Dermis lymphatic vessel endothelial cell (primary cell): ENCODE measurements at places on chromosomes 16 and 17. TPM values are rescaled to one million over a fixed set of nuclear protein-coding genes. Genes with fewer than 3 reads are reported as not detected.

ZNF629 gene
- total RNA-seq, result 5.2 and 6.4 TPM in 2 replicates

FAM171A2 gene
- 5.0 TPM in 2 replicates for total RNA-seq

GPR139 gene
- not detected in 2 replicates for total RNA-seq

ESRP2 gene
- total RNA-seq, result 0.17 and 1.7 TPM in 2 replicates

NSMCE1 gene
- 33.4 and 41.3 TPM in 2 replicates for total RNA-seq

GDPD1 gene
- total RNA-seq, result 1.1 and 1.4 TPM in 2 replicates

HOXB1 gene
- not detected in 2 replicates for total RNA-seq

MAF gene
- total RNA-seq, result 58.2 and 108 TPM in 2 replicates

TM4SF5 gene
- not detected in 2 replicates for total RNA-seq

PRAC2 gene
- total RNA-seq, result not detected in 2 replicates

GSDMA gene
- total RNA-seq, result not detected in 2 replicates

MRPL12 gene
- 6.6 and 7.0 TPM in 2 replicates for total RNA-seq

MPP2 gene
- under 0.01 and 0.11 TPM in 2 replicates for total RNA-seq

PLK1 gene
- total RNA-seq, result 3.7 and 4.7 TPM in 2 replicates

NGFR gene
- total RNA-seq, result under 0.01 TPM in 1 of 2 replicates, not detected in the other

PLD6 gene
- total RNA-seq, result 1.2 and 4.0 TPM in 2 replicates

SEZ6 gene
- total RNA-seq, result under 0.01 TPM in 1 of 2 replicates, not detected in the other

SEC14L1 gene
- 107 and 133 TPM in 2 replicates for total RNA-seq

NPIPB12 gene
- 7.7 and 16.2 TPM in 2 replicates for total RNA-seq

SLC6A2 gene
- total RNA-seq, result 0.11 TPM in 1 of 2 replicates, not detected in the other

EPOP gene
- 0.33 and 0.60 TPM in 2 replicates for total RNA-seq

GPRC5C gene
- total RNA-seq, result 3.9 and 14.3 TPM in 2 replicates

BICDL2 gene
- not detected in 2 replicates for total RNA-seq

IRF8 gene
- total RNA-seq, result 3.5 and 5.9 TPM in 2 replicates

LGALS3BP gene
- total RNA-seq, result 1.8 and 5.1 TPM in 2 replicates

ACAP1 gene
- total RNA-seq, result 0.43 TPM in 1 of 2 replicates, not detected in the other

SAMD14 gene
- total RNA-seq, result 3.0 and 4.0 TPM in 2 replicates

PITPNC1 gene
- total RNA-seq, result 22.4 and 32.0 TPM in 2 replicates

SDR42E2 gene
- total RNA-seq, result 0.17 and 0.43 TPM in 2 replicates

PLLP gene
- 2.7 and 3.5 TPM in 2 replicates for total RNA-seq

CRHR1 gene
- not detected in 2 replicates for total RNA-seq

PRSS33 gene
- not detected in 2 replicates for total RNA-seq

HBM gene
- total RNA-seq, result not detected in 2 replicates

PDILT gene
- total RNA-seq, result not detected in 2 replicates

RTN4RL1 gene
- total RNA-seq, result 0.33 and 0.77 TPM in 2 replicates

SPATA22 gene
- total RNA-seq, result 0.33 TPM in 1 of 2 replicates, not detected in the other

KIF19 gene
- 0.09 and 0.11 TPM in 2 replicates for total RNA-seq

KRTAP2-1 gene
- not detected in 2 replicates for total RNA-seq

NPIPB6 gene
- 0.43 TPM in 1 of 2 replicates, not detected in the other for total RNA-seq

KRTAP2-2 gene
- not detected in 2 replicates for total RNA-seq

TNFRSF13B gene
- not detected in 2 replicates for total RNA-seq

SPAG5 gene
- 5.4 and 6.0 TPM in 2 replicates for total RNA-seq

NPIPB9 gene
- total RNA-seq, result 0.87 and 1.7 TPM in 2 replicates

RGS11 gene
- under 0.01 and 0.33 TPM in 2 replicates for total RNA-seq

ALDOC gene
- total RNA-seq, result 19.2 and 25.2 TPM in 2 replicates

GPR179 gene
- not detected in 2 replicates for total RNA-seq

KLHL11 gene
- 26.1 and 37.9 TPM in 2 replicates for total RNA-seq

GCGR gene
- total RNA-seq, result not detected in 2 replicates
